Activated CD4-positive, alpha-beta T cell treated with anti-CD3 and anti-CD28 coated beads, Interleukin-2, amount 50 U/mL, for 1 hour (primary cell): ENCODE measurements at places on chromosomes 13 and 19.

- peak; percentile 81 for DNase-seq
Observed at GRCh38 chr19:7533925-7534480, 1.5 kb upstream of the PNPLA6 start.

- no peak for DNase-seq
Observed at GRCh38 chr19:13376537-13376936, 129.7 kb downstream of the CACNA1A start.

GRCh38 chr19:5694167-5694955, 4.3 kb downstream of the RPL36 start:
- DNase-seq: no peak

GRCh38 chr19:49456326-49456725, 3.3 kb downstream of the ALDH16A1 start:
- DNase-seq: no peak

DNA sequence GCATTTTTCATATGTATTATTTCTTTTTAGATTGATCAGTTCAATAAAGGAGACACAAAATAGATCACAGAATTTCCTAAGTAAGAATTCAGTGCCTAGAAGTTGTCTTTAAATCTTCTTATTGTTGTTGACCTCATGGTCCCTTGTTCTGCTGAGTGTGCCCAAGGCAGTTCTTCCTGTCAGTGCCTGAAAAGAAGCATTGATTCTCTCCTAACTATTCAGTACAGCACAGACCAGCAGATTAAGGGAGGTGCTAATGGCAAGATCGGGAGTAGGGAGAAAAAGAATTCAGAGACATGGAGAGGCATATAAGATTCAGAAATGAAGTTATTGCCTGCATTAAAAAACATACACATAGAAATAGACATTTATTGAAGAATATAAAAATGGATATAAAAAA, 180.5 kb upstream of the PCDH9 start:
- no peak for DNase-seq

GRCh38 chr13:33069365-33069764, 53.1 kb downstream of the KL start:
- no peak for DNase-seq

GRCh38 chr13:20546556-20546955, 20.4 kb upstream of the IFT88 start:
- no peak for DNase-seq

DNA sequence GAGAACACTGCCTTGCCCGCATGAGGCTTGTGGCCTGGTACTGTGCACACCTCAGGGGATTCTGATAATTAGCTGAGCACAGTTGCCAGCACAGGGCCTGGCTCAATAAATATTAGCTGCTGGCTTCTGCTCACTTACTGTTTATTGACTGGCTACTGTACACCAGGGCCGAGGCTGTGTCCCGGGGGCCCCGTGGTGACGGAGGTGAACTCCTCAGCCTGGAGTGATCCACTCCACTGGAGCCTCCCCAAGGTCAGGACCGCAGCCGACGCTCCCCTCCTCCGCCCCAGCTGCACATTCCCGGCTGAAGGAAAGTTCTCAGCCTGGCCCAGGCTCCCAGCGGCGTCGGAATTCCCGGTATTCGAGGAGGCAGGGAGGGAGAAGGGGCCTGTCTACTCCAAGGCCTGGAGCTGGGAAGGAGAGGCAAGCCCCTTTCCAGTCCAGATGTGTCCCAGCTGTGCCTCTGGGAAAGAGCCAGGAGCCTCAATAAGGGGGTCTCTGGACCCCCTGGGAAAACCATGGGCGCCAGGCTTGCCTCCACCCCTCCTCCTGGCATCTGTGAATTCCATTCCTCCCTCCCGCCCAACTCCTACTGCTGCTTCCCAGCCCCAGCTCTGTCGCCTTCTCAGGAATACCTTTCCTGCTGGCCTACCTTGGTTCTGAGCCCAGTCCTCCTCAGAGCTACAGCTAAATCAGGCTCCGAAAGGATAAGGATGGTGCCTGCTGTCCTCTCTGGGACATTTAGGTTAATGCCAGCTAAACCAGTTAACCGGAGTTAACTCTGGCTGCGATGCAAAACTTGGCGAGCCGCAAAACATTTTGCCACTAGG, 7.3 kb downstream of the RPS16 start:
- no peak for DNase-seq

- DNase-seq: no peak
Observed at GRCh38 chr13:93589788-93590187, 363.2 kb downstream of the GPC6 start.

DNA sequence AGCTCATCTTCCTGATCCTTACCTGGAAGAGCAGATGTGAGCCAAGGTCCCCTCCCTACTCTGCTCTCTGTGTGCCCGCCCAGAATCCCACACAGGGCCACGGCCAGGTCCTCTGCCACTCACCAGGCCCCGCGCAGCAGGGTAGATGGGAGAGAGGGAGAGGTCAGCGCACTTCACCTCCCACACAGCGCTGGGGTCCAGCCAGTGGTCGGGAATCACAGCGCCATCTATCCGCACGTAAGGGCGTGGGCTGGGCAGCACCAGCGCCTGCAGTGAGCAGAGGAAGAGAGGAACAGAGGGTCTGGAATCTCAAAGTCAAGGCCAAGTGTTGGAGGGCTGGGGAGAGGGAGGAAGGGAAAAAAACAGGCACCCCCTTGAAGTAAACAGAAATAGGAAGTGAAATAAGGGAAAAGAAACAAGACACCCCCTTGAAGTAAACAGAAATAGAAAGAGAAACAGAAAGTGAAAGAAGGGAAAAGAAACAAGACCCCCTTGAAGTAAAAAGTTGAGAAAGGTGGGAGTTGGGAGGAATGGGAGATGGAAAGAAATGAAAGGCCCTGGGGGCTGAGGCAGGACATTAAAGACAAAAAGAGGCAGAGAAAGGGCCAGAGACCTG, 7.0 kb upstream of the PLA2G4C start:
- DNase-seq: no peak

- DNase-seq: no peak
Observed at GRCh38 chr13:36858290-36858689, 39.3 kb downstream of the RFXAP start.

- no peak for DNase-seq
Observed at GRCh38 chr19:45122832-45123231, 29.9 kb downstream of the PPP1R37 start.

DNA sequence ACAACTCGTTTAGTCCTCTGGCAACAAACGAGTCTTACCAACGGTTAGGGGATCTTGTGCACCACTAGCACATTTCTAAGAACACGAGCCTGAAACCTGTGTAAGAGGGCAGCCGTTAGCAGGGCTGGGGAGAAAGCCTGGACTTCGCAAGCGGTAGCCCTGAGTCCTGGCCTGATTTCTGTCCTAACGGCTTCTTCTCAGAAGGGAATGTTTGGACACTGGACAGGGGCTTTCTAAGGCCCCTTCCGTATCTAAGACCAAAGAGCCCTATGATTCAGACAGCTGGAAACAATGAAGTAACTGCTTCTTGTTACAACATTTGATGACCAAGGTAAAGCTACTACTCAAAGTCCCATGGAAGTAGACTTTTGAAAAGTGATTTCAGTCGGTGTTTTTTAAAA, 2.2 kb downstream of the ANKRD10 start:
- no peak for DNase-seq

GRCh38 chr13:47461816-47462215, 539.3 kb downstream of the SUCLA2 start:
- no peak for DNase-seq

DNA sequence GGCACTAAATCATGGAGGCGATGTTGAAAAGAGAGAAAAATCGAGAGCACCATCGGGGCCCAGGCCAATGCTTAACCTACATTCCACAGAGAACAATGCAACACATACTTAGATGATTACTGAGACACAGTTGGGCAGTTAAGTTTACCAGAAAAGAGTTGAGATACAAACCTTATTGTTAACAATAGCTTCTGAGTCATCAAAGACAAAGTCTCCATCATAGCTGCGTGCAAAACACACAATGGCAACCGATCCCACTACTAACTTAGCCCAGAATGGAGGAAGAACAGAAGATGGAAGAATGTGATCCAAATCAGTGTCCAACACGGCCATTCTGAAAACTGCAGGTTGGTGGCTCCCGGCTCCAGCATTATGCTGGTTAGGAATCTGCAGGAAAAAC, 6.2 kb downstream of the TMTC4 start:
- no peak for DNase-seq

GRCh38 chr19:36150586-36150985, 1.7 kb downstream of the COX7A1 start:
- no peak for DNase-seq

- no peak for DNase-seq
Observed at GRCh38 chr19:47130120-47130588, 481 bp upstream of the SAE1 start.

DNA sequence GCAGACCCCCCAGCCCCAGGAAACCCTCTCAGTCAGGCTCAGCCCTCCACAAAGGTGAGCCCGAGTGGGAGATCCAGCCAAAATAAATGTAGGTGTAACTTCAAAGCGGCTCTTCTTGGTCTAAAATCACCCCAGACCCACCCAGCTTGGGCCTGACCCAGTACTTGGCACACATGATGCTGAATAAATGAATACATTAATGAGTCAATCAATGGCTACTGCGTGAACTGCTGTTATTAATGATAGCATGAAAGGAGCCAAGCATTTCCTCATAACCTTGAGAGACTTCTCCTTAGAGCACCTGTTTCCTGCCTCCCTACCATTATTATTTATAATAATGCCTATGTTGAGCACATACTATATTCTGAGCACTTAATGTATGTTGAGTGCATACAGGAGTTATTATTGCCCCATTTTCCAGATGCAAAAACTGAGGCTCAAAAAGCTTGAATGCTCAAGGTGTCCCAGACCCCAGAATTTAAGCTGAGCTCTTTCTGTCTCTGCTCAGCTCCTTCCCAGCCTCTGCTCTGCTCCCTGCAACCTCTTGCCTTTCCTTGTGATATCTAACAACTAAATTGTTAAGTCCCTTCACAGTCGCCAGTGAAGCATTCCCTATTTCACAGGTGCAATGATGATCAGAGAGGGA, 4.3 kb downstream of the NOTCH3 start:
- no peak for DNase-seq

GRCh38 chr19:35484252-35485036, 5.8 kb downstream of the KRTDAP start:
- no peak for DNase-seq

- no peak for DNase-seq
Observed at GRCh38 chr19:35695895-35696422, 8.4 kb upstream of the ZBTB32 start.

DNA sequence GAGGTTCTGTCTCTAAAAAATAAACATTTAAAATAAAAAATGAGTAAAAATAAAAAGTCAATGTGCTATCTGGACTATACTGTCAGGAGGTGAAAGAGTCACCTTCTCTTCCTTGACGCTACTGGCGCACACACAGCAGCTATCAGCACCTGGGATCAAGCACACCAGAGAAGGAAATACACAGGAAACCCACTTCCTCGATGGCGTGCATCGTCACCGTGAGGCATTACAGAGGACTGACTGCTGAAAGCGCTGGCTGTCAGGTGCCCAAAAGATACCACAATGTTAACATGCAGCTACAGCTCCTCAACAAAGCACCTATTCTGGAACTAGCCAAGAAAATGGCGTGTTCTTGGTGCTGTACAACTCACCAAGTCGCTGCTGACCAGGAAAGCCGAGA, 6.1 kb downstream of the SLC35E1 start:
- peak; percentile 81 for DNase-seq

GRCh38 chr13:101739382-101740178, 287.1 kb downstream of the ITGBL1 start:
- no peak for DNase-seq

- DNase-seq: no peak
Observed at GRCh38 chr13:107685876-107686275, 529.5 kb downstream of the LIG4 start.

- no peak for DNase-seq
Observed at GRCh38 chr13:86681223-86681622, 882.0 kb upstream of the SLITRK6 start.

DNA sequence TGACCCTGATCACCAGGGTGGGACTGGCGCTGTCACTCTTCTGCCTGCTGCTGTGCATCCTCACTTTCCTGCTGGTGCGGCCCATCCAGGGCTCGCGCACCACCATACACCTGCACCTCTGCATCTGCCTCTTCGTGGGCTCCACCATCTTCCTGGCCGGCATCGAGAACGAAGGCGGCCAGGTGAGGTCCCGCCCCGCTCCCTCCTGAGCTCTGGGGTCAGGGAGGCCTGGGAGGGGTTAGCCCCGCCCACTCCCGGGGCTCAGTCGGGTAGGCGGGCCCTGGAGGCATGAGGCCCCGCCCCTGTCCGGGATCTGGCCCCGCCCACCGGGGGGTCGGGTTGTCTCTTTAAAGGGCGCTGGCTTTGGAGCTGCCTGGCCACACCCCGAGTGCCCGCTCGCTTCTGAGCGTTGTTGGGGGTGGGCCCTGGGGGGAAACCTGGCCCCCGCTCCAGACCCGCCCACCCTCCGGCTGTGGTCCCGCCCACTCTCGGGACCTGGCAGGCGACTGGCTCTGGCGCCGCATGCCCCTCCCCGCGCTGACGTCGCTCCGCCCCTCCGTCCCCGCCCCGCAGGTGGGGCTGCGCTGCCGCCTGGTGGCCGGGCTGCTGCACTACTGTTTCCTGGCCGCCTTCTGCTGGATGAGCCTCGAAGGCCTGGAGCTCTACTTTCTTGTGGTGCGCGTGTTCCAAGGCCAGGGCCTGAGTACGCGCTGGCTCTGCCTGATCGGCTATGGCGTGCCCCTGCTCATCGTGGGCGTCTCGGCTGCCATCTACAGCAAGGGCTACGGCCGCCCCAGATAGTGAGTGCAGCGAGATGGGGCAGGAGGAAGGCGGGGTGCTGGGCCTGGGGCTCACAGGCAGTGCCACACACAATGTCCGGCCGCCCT, 13.1 kb downstream of the DDX39A start:
- DNase-seq: peak; percentile 88

DNA sequence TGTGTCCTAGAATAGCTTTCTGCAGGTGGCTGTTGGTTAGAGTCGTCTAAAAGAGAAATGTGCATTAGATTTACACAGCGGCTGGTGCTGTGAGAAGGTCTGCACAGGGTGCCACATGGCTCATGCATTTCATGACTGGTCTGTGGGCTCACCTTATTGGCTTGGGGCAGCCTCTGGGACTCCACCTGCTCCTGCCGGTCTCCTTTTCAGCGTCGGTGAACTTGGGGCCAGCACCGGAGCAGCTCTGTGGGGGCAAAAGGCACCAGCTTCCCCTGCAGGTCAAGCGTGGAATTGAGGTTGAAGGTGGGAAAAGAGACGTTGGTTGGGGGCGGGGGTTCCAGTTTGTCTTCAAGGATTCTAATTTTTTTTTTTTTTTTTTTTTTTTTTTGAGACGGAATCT, 3.1 kb upstream of the PNMA8C start:
- no peak for DNase-seq
